Stimulated activated naive CD4-positive, alpha-beta T cell treated with Interleukin-2 at 50 U/mL for 16 hours (primary cell): ENCODE measurements at places on chromosomes 6 and 20.

GRCh38 chr6:27293436-27294098, 18.5 kb downstream of the POM121L2 start:
- no peak for DNase-seq

- DNase-seq = peak; percentile 100
Measured at GRCh38 chr20:63641792-63642523, 11.3 kb downstream of the STMN3 start.

GRCh38 chr6:106453756-106454367, 93.3 kb downstream of the CRYBG1 start:
- DNase-seq = no peak

DNA sequence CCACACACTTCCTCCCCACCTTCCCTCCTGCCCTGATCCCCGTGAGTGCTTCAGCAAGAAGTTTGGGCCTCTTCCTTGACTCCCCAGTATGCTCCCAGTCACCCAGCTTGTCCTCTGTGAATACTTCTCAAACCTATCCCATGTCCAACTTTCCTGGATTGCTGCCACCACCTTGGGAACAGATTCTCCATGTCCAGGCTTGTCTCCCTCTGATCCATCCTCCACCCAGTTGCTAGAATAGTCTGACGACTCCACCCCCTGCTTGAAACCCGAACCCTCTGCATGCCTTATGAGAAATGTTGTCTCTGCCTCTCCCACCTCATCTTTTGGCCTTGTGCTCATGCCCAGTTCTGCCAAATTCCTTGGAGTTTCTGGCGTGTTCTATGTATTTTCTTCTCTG, 108.0 kb downstream of the PPP1R14C start:
- no peak for DNase-seq

DNA sequence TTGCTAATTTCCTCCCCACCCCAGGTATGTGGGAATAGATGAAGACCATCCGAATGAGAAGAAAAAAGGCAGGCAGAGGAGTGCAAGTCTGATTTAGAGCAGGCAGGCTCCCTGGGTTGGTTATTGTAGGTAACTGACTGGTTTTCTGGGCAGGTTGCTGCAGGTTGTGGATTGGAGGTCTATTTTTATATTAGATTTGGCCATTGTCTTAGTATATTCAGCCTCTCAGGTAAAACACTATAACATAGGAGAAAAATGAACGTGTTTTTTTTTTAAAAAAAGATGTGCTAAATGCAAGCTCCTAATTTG, 492 bp upstream of the TBC1D7 start:
- DNase-seq = no peak
